Retinal pigment epithelial cell (primary cell): ENCODE measurements at places on chromosomes 3 and 15.

DNA sequence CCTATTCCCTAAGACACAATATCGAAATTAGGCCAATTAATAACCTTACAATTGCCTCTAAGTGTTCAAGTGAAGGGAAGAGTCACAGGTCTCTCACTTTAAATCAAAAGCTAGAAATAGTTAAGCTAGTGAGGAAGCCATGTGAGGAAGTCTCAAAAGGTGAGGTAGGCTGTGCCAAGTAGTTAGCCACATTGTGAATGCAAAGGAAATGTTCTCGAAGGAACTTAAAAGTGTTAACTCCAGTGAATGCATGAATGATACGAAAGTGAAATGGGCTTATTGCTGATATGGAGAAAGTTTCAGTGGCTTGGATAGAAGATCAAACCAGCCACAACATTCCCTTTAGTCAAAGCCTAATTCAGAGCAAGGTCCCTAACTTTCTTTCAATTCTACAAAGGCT lies 59.1 kb downstream of the KLF13 start:
- DNase-seq, result no peak

DNA sequence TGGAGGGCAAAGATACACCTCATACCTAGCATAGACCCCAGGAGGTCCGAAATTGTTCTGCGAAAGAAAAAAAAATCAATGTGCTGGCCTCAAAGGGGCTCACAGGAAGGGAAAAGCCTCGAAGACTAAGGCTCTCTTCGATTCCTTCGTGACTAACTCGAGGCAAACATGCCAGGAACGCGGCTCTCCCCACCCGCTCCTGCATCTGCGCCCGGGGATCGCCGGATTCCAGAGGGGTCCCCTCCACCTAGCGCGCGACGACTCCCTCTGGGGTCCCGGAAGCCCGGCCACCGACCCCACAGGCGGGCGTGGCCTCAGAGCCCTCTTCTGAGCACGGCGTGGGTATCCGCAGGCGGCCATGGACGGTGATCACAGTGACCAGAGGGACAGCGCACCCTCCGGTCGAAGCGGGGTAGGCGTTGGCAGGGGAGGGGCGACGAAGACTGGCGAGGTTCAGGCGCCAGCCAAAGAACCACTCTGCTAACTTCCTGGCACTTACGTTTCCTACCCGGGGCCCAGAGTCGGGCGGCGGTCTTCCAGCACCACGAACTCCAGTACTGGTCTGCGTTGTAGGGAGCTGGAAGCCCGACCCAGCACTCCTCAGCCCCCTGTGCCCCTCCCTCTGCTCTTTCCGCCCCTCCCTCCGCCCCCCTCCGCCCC lies 515 bp upstream of the EIF3J start:
- DNase-seq, result peak; percentile 72

GRCh38 chr3:45414823-45415222 lies 26.4 kb downstream of the LARS2 start:
- no peak for DNase-seq

DNA sequence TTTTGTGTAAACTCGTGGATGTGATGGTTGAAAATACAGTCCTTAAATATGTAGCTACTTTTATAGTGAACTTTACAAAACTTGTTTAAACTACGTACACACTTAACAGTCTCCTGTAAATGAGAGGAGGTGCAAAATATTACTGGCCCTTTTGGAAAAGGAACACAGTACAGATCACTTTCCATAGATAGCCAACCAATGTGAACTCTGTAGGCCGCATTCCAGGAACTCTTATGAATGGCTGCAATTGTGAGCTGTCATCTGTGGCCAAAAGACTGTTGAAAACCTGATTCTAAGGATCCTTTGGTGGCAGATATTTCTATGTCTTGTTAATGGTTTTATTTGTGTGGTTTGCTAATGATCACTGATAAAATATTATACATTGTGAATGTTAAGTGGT lies 6.2 kb downstream of the TSC22D2 start:
- no peak for DNase-seq

GRCh38 chr3:5080779-5081550 lies 41.1 kb upstream of the ARL8B start:
- DNase-seq, result no peak

- DNase-seq, result peak; percentile 12
These were observed 560.3 kb upstream of the NR2F2 start for GRCh38 chr15:95770196-95770595.

- no peak for DNase-seq
These were observed 204.7 kb upstream of the BHLHE40 start for GRCh38 chr3:4774531-4774930.

- DNase-seq, result no peak
These were observed 20.2 kb upstream of the DIPK2A start for GRCh38 chr3:143951351-143951971.

- DNase-seq, result no peak
These were observed at the start of gene C3orf80 for GRCh38 chr3:160225176-160226025. Gene C3orf80 (plus strand): TSS chr3:160225422. CDS start chr3:160225636, 214 bp downstream.

GRCh38 chr3:129503471-129504291 lies 24.8 kb upstream of the RHO start:
- DNase-seq, result peak; percentile 77

- DNase-seq, result no peak
These were observed 136.7 kb upstream of the TLE3 start for GRCh38 chr15:70234256-70234905.

GRCh38 chr3:149702691-149703441 lies 45.0 kb upstream of the WWTR1 start:
- DNase-seq, result no peak

DNA sequence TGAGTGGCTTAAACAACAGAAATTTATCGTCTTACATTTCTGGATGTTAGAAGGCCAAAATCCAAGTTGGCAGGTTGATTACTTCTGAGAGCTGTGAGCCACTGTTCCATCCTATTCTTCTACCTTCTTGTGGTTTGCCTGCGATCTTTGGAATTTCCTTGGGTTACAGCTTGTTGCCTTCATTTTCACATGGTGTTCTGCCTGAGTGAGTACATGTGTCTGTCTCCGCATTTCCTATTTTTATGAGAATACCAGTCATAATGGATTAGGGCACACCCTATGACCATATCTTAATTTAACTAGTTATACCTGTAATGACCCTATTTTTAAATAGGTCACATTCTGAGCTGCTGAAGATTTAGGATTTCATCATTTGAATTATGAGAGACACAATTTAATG lies 294.3 kb downstream of the CNTN4 start:
- peak; percentile 2 for DNase-seq

GRCh38 chr3:143244516-143245063 lies 125.0 kb downstream of the CHST2 start:
- no peak for DNase-seq

GRCh38 chr15:100256101-100256969 lies 85.4 kb downstream of the ADAMTS17 start:
- DNase-seq, result no peak

GRCh38 chr3:96264701-96265100 lies 549.7 kb upstream of the EPHA6 start:
- no peak for DNase-seq

- DNase-seq, result no peak
These were observed 56.2 kb downstream of the SPRED1 start for GRCh38 chr15:38308797-38309196.

DNA sequence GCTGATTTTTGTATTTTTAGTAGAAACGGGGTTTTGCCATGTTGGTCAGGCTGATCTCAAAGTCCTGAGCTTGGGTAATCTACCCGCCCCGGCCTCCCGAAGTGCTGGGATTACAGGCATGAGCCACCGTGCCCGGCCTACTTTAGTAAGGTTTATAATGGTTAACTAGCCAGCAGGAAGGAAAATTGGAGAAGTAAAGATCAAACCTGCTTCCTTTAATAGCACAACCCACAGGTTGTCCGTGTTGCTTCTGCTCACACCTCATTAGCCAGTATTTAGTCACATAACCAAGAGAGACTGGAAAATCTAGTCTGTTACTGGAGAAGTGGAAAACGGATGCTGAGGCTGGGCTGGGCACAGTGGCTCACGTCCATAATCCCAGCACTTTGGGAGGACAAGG lies 51.9 kb upstream of the TBL1XR1 start:
- no peak for DNase-seq

- no peak for DNase-seq
These were observed 62.3 kb downstream of the PPARG start for GRCh38 chr3:12351145-12351544.

- peak; percentile 43 for DNase-seq
These were observed 311.5 kb downstream of the RORA start for GRCh38 chr15:60917461-60918145.

DNA sequence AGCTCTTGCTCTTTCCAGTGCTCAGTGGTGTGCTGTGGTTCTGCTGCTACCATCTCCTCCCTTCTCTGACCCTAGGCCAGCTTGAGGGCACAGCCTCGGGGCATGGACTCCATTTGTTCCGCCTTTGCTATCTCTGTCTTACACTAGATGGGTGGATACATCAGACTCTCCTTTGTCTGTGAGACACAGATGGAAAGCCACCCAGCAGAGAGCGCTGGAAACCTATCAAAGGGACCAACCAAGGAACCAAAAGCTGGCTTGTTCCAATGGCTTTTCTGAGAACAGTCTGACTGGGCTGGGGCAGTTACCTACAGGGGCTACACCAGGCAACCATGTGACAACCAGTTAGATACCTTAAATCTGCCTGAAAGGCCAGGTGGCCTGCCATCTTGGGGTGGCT lies 63.8 kb downstream of the NPTN start:
- no peak for DNase-seq

DNA sequence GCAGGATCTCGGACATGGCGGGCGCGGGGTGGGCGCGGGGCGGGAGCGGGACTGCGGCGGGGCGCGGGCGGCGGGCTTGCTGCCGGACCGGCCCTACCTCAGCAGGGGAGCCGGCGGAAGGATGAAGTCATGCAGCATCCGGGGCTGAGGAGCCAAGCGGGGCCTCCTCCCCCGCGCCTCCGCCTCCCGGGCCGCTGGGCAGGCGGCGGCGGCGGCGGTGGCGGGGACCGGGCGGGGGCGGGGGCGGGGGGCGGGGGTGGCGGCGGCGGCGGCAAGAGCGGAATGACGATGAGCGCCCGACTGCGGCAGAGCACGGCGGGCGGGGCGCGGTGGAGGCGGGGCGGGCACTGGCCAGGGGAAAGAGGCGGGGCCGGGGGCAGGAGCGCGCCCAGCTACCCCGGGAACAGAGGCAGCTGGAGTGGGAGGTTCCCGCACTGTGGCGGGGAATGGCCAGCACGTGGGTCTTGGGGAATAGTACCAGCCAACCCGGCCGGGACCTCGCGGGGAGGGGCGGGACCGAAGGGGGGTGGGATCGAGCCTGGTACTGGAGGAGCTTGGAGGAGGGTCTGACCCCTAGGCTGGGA lies at the start of gene CAMK2N2:
Gene CAMK2N2 (minus strand): TSS at position 284 of the 584 bp plus-strand sequence. CDS start 268 bp downstream, at position 16.
- DNase-seq, result no peak

DNA sequence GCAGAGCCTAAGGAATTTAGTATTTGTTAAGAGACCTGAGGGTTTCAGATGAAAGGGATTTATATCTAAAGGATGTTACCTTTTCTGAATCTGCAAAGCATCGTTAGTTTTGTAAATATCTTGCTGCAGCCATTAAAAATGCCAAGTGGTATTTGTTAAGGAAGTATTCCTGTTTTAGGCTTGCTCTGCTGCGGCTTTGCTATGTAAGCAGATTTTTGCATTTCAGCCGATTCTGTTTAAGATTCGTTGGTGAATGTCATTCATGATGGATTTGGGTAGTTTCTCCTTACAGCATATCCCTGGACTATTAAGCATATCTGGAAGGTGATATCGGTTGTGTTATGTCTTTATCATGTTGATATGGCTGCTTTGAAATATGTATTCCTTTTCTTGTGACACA lies 1.0 kb downstream of the USP8 start:
- no peak for DNase-seq

DNA sequence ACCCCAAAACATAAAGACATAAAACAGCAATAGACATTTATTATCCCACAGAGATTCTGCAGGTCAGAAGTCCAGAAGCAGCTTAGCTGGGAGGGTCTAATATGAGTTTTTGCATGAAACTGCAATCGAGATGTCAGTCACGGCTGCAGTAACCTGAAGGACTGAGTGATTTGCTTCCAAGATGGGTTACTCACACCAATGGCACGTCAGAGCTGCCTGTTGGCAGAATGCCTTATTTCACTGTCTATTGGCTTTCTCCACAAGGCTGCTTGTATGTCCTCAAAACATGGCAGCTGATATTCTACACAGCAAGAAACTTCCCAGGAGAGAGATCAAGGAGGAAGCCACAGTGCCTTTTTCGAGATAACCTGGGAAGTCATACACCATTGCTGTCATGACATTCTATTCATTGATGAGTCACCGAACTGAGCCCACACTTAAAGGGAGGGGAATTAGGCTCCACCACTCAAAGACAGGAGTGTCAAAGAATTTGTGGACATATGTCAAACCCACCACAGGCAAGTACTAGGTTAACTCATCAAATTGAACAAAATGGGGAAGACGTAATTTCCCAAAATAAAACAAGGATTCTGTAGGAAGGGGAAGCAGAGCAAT lies 122.2 kb downstream of the SYNPR start:
- peak; percentile 68 for DNase-seq

DNA sequence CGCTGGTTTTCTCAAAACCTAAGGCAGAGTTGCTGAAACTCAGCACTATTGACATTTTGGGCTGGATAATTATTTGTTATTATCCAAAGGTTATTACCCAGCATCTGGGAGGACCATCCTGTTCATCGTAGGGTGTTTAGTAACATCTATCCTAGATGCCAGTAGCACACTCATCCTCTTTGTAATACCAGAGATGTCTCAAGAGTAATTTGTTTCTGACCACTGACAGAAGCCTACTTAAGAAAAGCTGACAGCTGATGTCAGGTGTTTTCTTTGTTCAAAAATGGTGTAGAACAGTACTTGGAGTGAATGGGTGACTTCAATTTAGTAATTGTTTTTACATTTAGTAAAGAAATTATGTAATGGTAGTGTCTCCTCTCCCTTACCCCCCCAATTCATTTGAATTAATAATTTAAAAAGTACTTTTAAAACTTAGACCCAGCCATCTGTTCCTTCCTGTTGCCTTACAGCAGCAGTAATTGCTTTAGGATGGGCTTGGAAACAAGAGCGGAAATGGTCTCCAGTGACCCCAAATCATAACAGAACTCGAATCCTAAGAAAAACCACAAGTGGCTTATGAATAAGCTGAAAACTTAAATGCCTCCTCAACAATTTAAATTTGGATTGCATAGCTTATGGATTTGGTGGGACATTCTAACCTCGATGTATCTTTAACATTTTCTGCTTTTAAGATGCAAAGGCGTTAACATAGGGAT lies 105.4 kb downstream of the PTPRG start:
- DNase-seq, result no peak

GRCh38 chr3:38567498-38567897 lies 71.4 kb downstream of the EXOG start:
- no peak for DNase-seq

GRCh38 chr3:71936681-71937080 lies 151.7 kb upstream of the PROK2 start:
- DNase-seq, result no peak
